ENCODE measurements at places on chromosomes 3 and 15.

DNA sequence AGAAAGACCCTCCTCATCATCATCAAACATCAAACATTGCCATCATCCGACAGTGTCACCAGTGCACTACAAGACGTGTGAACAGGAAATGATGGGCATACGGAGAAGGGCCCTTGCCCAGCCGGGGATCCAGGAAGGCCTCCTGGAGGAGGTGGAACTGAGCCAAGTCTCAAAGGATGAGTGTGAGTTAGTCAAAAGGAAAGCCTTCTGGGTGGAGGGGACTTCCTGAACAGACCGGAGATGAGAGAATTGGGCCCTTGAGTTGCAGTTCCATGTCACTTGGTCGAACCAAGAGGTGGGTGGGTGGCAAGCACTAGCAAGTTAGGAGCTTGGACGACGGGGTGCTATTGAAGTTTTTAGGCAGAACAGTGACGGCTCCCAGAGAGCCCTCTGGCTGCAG is 8.5 kb downstream of the SEMA4B start:
- no peak for DNase-seq

GRCh38 chr3:156552973-156553372 is 1.9 kb downstream of the SSR3 start:
- no peak for DNase-seq

DNA sequence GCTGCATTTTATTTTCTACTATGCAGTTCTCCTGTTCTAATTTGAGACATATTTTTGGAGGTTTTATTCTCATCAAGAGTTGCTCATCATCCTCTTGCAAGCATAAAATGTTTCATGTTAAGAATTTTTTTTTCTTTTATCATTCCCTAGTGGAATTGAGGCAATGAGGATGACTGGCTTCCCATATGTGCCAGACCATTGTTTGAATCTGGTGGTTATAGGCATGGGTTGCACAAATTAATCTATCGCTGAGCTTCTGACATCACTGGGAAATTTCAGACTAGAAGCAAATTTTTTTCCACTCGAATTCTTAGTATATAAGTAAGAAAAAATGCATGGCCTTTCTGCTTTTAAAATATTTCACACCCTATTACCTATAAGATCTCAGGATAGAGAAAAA is 279.1 kb upstream of the PLSCR5 start:
- no peak for DNase-seq

GRCh38 chr3:47225310-47225906 is 57.2 kb downstream of the KIF9 start:
- no peak for DNase-seq

DNA sequence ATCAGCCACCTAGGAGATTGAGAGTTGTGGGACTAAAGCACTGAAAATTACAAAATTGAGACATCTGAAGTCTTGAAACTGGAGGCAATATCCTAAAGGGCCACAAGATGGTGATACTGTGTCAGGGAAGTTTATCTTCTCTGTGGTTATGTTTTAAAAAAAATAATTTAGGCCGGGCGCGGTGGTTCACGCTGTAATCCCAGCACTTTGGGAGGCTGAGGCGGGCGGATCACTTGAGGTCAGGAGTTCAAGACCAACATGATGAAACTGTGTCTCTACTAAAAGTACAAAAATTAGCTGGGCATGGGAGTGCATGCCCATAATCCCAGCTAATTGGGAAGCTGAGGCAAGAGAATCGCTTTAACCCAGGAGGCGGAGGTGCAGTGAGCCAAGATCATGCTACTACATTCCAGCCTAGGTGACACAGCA is 17.9 kb upstream of the NIT2 start:
- DNase-seq: no peak

DNA sequence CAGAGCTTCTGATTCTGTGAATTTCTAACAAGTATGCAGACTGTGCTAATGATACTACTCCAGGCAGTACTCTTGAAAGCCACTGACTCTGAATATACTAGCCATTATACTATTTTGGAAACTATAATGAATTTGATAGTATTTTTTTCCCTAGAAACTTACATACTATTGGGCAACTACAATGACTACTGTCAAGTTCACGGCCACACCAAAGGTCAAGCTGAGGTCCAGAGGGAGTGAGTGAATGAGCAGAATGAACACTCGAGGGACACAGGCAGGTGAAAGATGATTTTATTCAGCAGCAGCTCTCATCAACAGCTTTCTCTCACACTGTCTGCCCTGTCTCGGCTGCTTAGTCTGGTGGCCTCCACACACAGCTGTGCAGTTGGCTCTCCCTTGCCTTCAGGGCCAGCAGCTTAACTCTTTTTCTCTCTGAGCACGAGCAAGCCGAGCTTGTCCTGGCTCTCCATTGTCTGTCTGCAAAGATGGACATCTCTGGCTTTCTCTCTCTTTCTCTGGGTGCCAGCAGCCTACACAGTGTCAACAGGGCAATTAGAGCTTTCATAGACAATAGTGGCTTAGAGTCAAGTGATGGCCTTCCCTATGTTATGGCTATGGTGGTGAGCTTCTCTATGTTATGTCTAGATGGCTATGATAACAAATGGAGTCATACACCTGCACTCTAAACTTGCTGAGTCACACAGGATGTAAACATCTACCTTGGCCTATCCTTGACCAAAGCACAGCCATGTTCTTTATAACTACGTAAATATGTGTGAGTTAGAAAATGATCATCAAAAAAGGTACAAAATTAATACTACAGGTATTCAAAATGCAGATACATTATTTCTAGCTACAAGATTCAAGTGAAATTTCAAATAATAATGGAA is 362.4 kb downstream of the CGGBP1 start:
- DNase-seq: no peak

DNA sequence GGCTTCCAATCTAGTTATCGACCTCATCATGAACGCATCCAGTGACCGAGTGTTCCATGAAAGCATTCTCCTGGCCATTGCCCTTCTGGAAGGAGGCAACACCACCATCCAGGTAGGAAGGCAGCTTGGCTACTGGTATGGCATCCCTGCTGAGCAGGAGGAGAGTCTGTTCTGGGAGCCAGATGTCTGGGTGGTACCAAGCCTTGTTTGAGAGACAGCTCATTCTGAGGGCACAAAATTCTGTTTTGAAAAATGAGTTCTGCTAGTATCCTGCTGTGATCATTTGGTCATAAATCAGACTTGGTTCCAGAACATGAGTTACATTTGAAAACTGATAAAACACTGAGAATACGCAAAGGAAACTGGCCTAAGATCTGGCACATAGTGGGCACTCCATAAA is 242.1 kb downstream of the ITPR1 start:
- DNase-seq: no peak

DNA sequence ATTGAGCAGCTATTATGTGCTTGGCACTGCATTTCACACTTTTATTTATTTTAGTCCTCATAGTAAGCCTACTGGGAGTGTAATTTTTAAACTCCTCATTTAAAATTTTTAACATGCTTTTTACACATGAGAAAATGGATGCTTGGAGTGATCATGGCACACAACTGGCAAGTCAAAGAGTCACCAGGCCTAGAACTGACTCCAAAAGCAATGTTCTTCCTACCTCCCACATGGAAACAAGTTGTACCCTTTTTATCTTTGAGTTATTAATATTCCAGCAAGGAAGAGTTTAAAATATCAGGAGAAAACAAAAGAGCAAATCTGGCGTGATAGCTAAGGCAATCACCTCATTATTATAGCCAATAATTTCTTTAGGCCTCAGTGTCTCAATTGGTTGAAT is 100.6 kb downstream of the MEIS2 start:
- no peak for DNase-seq

All from stimulated activated CD4-positive, alpha-beta T cell treated with anti-CD3 and anti-CD28 coated beads, Interleukin-12 subunit alpha, Interleukin-12 subunit beta, amount 100 ng/mL, for 24 hours (primary cell).